Activated CD4-positive, alpha-beta memory T cell treated with anti-CD3 and anti-CD28 coated beads, Interleukin-2, amount 10 ng/mL, durations not matched to agents 7 days and 5 days (primary cell): ENCODE measurements at places on chromosomes 3 and 15. TPM values are rescaled to one million over a fixed set of nuclear protein-coding genes. Genes with fewer than 3 reads are reported as not detected.
A peak's percentile ranks its signal among the peaks of the same experiment; 100 is the strongest.

DNA sequence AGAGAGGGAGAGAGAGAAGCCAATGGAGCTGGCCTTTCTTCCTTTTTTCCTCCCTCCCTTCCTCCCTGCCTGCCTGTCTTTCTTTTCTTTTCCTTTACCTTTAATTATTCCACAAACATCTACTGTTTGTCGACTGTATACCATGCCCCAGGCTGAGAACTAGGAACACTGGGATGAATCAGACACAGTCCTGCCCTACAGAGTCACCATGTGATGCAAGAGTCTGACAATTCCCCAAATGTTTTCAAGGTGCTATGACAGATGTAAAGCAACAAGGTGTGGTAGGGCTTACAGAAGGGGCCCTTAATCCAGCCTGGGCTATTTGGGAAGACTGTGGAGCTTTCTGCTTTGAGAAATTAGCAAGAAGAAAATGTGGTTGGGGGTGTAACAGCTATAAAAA is 4.0 kb upstream of the SPSB4 start:
- H3K27ac ChIP-seq: no peak overlapping the region
- peaks cover 9% of the 10 kb centered on the region for H3K4me1 ChIP-seq
- no peak overlapping the region for H3K4me3 ChIP-seq
- peaks cover 48% of the 10 kb centered on the region for H3K27me3 ChIP-seq

- H3K4me1 ChIP-seq: peaks cover 82% of the 10 kb centered on the region
- peaks cover 45% of the 10 kb centered on the region for H3K36me3 ChIP-seq
- no peaks in the 10 kb centered on the region for H3K27me3 ChIP-seq
- H3K4me3 ChIP-seq: no peak overlapping the region
Observed at GRCh38 chr15:78056714-78057269, 20.7 kb downstream of the TBC1D2B start.

- no peak overlapping the region for H3K27ac ChIP-seq
- H3K27me3 ChIP-seq: no peaks in the 10 kb centered on the region
- H3K4me3 ChIP-seq: no peak overlapping the region
- peaks cover 2% of the 10 kb centered on the region for H3K4me1 ChIP-seq
- peak; percentile 84 for DNase-seq
Observed at GRCh38 chr15:52208306-52208946, 17.2 kb upstream of the GNB5 start.

DNA sequence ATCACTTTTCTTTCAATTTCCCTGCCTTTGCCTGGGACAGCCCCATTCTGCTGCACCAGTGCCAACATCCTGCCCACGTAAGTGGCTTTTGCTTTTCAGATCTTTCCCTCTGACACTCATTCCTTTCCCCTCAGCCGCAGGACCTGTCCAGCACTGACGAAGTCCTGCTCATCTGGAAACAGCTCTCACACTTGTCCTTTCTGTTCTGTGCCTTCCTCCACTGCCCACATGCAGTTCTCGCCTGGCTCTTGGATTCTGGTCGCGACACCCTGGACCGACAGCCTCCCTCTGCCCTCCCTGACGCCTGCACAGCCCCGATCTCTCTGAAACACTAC is 99.7 kb downstream of the ADCY5 start:
- no peaks in the 10 kb centered on the region for H3K36me3 ChIP-seq
- no peak overlapping the region for H3K27ac ChIP-seq
- peaks cover 21% of the 10 kb centered on the region for H3K27me3 ChIP-seq
- peaks cover 11% of the 10 kb centered on the region for H3K4me1 ChIP-seq

- no peak overlapping the region for H3K4me3 ChIP-seq
- H3K27ac ChIP-seq: no peak overlapping the region
- H3K36me3 ChIP-seq: no peaks in the 10 kb centered on the region
- H3K4me1 ChIP-seq: no peaks in the 10 kb centered on the region
- H3K27me3 ChIP-seq: peaks cover 9% of the 10 kb centered on the region
Observed at GRCh38 chr15:60993948-60994347, 235.2 kb downstream of the RORA start.

ZSCAN29 gene
- 30.1 TPM for total RNA-seq

DNA sequence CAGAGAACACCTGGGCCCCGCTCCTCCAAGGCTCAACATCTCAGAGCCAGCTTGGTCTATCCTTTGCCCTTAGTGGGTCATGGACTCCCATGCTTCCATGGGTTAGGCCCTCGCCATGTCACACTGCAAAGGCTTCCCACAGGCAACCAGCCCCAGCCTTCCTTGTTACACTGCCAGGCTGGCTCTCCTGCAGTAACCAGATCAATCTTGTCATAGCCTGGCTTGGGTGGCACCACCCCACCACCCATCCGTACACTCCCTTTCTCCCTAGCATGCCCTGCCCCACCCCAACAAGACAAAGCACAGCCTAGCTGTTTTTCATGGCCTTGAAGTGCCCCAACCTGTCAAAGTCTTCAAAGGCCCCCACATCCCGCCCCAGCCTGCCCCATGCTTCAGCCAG is 30.5 kb downstream of the CA12 start:
- H3K4me1 ChIP-seq: no peaks in the 10 kb centered on the region
- no peak overlapping the region for H3K4me3 ChIP-seq
- peaks cover 6% of the 10 kb centered on the region for H3K27me3 ChIP-seq
- no peak overlapping the region for H3K27ac ChIP-seq

DNA sequence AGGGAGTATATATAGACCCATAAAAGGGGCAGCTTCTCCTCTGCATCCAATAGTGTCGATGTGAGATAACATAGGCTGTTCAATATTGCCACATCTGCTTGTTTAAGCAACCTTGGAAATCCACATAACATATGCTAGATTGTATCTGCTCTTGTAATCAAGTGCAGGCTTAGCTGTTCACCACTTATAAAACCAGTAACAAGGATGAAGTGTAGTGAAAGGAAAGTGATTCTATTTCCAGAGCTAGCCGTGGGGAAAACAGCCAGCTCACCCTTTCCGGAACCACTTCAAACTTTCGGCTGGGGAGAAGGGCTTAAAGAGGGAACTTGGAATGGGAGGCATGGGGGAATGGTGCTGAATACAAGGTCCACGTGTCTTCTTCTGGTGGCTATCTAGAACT is 204.0 kb downstream of the TAFA4 start:
- H3K36me3 ChIP-seq: no peaks in the 10 kb centered on the region
- H3K27ac ChIP-seq: no peak overlapping the region
- H3K4me1 ChIP-seq: no peaks in the 10 kb centered on the region
- no peak for DNase-seq
- no peaks in the 10 kb centered on the region for H3K27me3 ChIP-seq
